Activated naive CD8-positive, alpha-beta T cell treated with anti-CD3 and anti-CD28 coated beads for 36 hours (primary cell): ENCODE measurements at places on chromosomes 2 and 18. TPM values are rescaled to one million over a fixed set of nuclear protein-coding genes. Genes with fewer than 3 reads are reported as not detected.

CASP10 gene
- total RNA-seq: 26.5 TPM

DNA sequence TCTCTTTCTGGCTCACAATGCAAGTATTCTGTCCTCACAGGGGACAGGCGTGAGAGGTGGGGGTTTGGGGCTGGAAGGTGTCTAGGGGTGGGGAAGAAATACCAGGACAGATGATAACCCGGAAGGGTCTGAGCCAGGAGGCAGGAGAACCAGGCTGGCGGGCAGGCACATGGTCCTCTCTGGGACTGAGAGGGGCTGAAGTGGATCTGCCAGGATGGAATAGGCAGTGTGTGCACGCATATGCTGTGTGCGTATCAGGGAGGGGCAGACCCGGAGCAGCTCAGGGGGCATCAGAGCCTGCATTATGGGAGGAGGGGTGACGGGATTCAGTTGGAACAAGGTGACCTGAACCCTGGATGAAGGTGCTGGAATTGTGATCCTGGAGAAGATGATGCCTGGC, 157.3 kb downstream of the DYSF start:
- no peaks in the 10 kb centered on the region for H3K36me3 ChIP-seq
- H3K27ac ChIP-seq: no peak overlapping the region
- H3K4me3 ChIP-seq: no peak overlapping the region
- DNase-seq: no peak

DNA sequence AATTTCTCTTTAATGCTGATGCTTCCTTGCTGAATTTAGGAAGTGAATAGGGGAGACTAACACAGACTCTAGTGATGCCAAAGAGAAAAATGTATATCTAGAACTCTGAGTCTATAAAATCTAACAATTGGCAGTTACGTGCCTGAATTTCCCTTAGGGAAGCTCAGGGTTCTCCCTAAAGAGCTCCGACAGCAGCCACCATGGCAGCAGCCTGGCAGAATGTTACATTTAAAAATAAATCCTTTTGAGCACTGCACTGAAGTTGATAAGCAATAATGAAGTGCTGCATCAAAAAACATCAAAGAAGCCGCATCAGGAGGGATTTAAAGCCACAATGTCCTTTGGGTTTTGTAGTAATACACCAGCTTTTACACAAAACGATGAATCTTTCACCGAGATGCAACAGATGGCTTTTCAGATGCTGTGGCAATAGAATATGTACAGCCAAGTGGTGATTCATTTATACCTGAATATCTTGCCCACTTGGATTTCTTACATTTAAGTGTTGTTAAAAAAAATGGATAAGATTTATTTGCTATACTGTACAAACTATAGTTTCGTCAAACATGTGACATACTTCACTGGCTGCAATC, 291.2 kb upstream of the SESTD1 start:
- no peak overlapping the region for H3K27ac ChIP-seq
- no peaks in the 10 kb centered on the region for H3K4me1 ChIP-seq
- no peak for DNase-seq
- no peaks in the 10 kb centered on the region for H3K36me3 ChIP-seq
- peaks cover 3% of the 10 kb centered on the region for H3K27me3 ChIP-seq

DNA sequence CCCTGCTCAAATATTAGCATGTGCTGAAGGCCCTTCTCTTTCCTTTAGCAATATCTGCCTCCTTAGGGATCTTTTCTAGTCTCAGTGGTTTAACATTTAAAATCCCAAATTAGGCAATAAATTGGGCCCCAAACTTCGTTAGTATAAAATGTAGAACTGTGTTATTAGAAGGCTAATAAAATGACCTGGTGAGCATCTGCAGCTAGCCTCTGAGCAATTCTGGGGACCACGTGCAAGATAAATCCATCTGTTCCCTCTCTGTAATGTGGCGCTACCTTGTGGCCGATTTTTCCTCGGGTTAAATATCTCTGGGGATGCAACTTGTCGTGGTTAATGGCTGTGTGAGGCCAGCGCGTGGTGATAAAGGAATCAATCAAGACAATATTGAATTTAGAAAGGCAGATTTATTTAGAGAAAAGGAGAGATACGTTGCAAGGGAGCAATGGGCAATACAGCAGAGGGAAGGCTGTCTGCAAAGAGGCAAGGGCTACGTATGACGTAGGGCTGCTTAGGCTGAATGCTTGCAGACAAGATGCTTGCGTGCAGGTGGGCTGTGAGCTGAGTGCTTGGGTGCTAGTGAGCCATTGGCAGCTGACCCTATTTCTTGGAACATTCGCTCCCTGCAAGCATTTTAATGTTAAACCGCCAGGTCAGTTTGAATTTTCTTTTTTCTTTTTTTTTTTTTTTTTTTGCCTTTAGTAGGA, 18.5 kb upstream of the IL36G start:
- no peak for DNase-seq
- H3K4me1 ChIP-seq: no peaks in the 10 kb centered on the region

GRCh38 chr2:175478096-175478768, 296.7 kb upstream of the ATP5MC3 start:
- H3K36me3 ChIP-seq: no peaks in the 10 kb centered on the region
- H3K4me1 ChIP-seq: no peaks in the 10 kb centered on the region
- no peaks in the 10 kb centered on the region for H3K27me3 ChIP-seq
- no peak for DNase-seq
- no peak overlapping the region for H3K4me3 ChIP-seq

GPR35 gene
- total RNA-seq: 7.8 TPM

DNA sequence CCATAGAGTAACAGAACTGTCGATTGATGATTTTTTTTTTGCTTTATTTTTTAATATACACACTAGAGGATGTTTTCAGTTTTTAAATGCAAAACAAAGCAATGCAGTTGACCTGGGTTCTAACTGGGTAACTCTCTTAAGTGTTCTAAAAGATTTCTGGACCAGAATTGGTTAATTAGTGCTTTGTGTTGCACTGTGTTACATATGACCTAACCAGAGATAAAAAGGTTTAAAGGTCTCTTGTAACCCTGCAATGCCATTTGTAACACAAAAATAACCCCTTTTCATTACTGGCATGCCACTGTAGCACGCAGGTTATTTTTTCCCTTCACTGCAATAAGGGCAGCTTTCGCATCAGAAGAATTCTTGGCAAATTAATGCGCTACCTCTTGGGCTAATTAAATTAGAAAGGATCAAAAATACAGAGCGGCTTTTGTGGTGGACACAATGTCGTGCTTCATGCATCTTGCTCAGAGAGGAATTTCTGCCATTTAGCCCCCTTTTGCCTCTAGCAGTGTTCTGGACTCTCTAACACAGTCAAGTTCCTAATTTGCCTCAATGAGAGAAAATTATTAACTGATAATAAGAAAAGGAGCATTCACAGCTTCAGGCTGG, 250.8 kb upstream of the ZEB2 start:
- no peak overlapping the region for H3K4me3 ChIP-seq
- peaks cover 14% of the 10 kb centered on the region for H3K27me3 ChIP-seq
- no peaks in the 10 kb centered on the region for H3K36me3 ChIP-seq
- no peaks in the 10 kb centered on the region for H3K4me1 ChIP-seq
- no peak overlapping the region for H3K27ac ChIP-seq
- no peak for DNase-seq

DNA sequence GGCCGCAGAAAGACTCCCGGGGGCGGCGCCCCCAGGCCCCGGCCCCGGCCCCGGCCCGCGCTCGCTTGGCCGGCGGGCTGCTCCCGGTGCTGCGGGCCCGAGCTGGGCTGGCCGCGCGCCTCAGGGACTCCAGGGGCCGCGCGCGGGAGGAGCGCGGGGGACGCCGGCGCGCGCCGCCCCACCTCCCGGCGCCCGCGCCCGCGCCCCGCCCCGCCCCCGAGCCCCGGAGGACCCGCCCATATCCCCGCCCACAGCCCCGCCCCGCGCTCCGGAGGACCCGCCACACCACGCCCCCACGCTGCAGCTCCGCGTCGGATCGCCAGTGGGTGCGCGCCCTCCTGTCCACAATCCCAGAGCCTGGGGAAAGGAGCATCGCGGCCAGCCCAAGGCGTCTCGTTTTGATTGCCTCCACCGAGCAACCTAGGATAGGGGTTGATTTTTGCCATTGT, at the start of gene PARD6G:
Gene PARD6G (minus strand): TSS at position 122 of the 449 bp plus-strand sequence. CDS start 166 bp downstream, outside the sequence.
- peak; percentile 59 for DNase-seq
- peak within 1 kb of the TSS; percentile 54 for H3K4me3 ChIP-seq
- H3K4me1 ChIP-seq: peaks cover 2% of the 10 kb centered on the region
- no peaks in the 10 kb centered on the region for H3K36me3 ChIP-seq

PARD6G gene
- 0.26 TPM for total RNA-seq

RUFY4 gene
- total RNA-seq: 1.6 TPM

MALL gene
- 0.42 TPM for total RNA-seq

DNA sequence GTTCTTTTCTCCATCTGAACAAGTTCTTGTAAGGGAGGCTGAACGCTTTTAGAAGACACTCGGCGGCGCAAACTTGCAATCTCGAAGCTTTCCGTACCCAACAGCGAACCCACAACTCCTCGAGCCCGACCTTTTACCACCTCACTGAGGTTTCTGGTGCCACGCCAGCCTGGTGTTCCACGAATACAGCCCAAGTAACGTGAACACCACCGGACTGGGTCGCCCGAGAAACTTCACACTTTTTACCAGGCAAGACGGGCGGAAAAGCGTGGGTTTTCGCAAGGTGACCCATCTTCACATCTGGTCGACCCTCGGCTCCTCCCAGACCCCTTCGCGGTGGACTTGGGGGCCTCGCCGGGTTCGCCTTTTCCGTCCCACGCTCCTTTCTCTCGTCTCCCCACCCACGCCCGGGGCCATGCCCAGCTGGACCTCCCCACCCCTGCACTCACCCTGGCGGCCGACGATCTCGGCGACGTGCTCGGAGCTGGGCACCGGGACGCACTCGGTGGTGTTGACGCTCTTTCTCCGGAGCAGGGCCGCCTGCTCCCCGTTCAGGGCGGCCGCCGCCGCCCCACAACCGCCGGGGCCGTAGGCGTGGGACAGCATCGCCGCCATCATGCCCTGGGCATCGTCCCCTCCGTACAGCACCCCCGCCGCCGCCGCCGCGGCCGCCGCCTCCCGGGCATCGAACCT, 1.2 kb downstream of the MEX3C start:
- peak overlapping the region; percentile 95 for H3K27ac ChIP-seq
- peaks cover 32% of the 10 kb centered on the region for H3K4me1 ChIP-seq
- peaks cover 37% of the 10 kb centered on the region for H3K36me3 ChIP-seq
- no peaks in the 10 kb centered on the region for H3K27me3 ChIP-seq
- peak overlapping the region; percentile 97 for H3K4me3 ChIP-seq

SLC38A11 gene
- total RNA-seq: not detected

- no peak overlapping the region for H3K4me3 ChIP-seq
- no peaks in the 10 kb centered on the region for H3K27me3 ChIP-seq
- H3K36me3 ChIP-seq: no peaks in the 10 kb centered on the region
- no peak for DNase-seq
- no peak overlapping the region for H3K27ac ChIP-seq
- peaks cover 12% of the 10 kb centered on the region for H3K4me1 ChIP-seq
These were observed 54.8 kb downstream of the LRRFIP1 start for GRCh38 chr2:237682151-237682550.

DNA sequence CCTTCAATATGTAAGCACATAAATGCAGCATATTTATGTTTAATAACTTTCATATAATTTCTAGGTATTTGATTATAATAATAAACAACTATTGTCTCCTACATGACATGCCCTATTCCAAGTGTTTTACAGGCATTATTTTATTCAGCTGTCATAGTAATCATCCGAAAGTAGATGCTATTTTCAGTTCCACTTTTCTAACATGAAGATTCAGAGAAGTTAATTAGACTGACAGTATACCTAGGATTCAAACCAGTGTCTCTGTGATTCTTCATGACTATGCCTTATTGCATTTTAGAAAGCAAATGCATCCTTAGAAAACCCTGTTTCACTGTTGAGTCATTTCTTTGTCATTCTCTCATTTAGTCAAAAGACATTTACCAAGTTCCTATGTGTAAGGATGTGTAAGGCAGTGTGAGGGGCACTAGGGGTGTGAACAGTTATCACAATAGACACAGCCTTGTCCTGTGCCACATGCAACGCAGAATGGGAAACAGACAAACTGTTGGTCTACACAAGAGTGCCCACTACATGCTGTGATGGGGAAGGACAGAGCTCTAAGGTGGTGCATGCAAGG, 79.8 kb downstream of the DTNA start:
- no peak overlapping the region for H3K27ac ChIP-seq
- peaks cover 28% of the 10 kb centered on the region for H3K27me3 ChIP-seq
- no peak overlapping the region for H3K4me3 ChIP-seq
- no peaks in the 10 kb centered on the region for H3K36me3 ChIP-seq

DNA sequence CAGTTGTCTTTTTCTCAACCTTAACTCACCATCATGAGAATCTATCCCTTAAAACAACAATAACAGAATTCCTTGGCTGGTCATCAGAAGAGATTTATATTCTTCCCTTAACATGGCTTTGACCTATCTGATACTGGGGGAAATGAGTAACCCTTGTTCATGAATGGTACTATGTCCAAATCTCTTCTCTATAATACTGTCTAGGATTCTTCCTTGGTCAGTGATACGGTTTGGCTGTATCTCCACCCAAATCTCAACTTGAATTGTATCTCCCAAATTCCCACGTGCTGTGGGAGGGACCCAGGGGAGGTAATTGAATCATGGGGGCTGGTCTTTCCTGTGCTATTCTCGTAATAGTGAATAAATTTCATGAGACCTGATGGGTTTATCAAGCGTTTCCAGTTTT, 282.0 kb upstream of the SIX2 start:
- H3K36me3 ChIP-seq: no peaks in the 10 kb centered on the region
- no peak overlapping the region for H3K27ac ChIP-seq
- H3K4me3 ChIP-seq: no peak overlapping the region
- DNase-seq: no peak
- H3K4me1 ChIP-seq: no peaks in the 10 kb centered on the region

GRCh38 chr2:54628418-54628817, 95.0 kb upstream of the EML6 start:
- H3K36me3 ChIP-seq: peaks cover 38% of the 10 kb centered on the region
- no peak overlapping the region for H3K27ac ChIP-seq
- no peak for DNase-seq
- H3K4me3 ChIP-seq: no peak overlapping the region
- peaks cover 13% of the 10 kb centered on the region for H3K4me1 ChIP-seq
- no peaks in the 10 kb centered on the region for H3K27me3 ChIP-seq

GRCh38 chr2:6237039-6237660, 545.0 kb downstream of the SOX11 start:
- H3K4me1 ChIP-seq: no peaks in the 10 kb centered on the region
- no peak overlapping the region for H3K4me3 ChIP-seq
- no peaks in the 10 kb centered on the region for H3K36me3 ChIP-seq
- no peak for DNase-seq

DNA sequence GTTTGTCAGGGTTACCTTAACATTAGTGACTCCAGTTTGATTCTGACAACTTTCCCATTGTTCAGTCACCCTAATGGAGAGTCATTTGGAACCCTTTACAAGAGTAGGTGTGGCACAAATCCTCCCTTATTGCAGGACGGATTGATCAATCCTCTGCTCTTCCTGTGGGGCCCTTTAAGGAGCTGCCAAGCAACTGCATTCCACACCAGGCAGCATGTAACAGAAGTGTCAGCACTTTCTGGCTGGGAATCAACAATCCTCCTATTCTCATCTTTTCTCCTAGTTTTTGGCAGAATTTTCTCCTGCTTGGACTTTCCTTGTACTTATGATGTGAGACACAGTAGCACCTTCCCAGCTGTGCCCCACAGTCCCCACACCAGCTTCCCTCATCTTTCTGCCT, 177.8 kb downstream of the ST6GAL2 start:
- no peaks in the 10 kb centered on the region for H3K36me3 ChIP-seq
- no peak overlapping the region for H3K4me3 ChIP-seq
- no peak overlapping the region for H3K27ac ChIP-seq
